ENCODE measurements at places on chromosomes 13 and 19.

GRCh38 chr13:29743201-29743786, 107.1 kb downstream of the UBL3 start:
- no peak for DNase-seq

GRCh38 chr13:59790626-59791025, 373.1 kb downstream of the DIAPH3 start:
- no peak for DNase-seq

- DNase-seq, result peak; percentile 72
These were observed 27.7 kb downstream of the MEIS3 start for GRCh38 chr19:47391510-47392223.

DNA sequence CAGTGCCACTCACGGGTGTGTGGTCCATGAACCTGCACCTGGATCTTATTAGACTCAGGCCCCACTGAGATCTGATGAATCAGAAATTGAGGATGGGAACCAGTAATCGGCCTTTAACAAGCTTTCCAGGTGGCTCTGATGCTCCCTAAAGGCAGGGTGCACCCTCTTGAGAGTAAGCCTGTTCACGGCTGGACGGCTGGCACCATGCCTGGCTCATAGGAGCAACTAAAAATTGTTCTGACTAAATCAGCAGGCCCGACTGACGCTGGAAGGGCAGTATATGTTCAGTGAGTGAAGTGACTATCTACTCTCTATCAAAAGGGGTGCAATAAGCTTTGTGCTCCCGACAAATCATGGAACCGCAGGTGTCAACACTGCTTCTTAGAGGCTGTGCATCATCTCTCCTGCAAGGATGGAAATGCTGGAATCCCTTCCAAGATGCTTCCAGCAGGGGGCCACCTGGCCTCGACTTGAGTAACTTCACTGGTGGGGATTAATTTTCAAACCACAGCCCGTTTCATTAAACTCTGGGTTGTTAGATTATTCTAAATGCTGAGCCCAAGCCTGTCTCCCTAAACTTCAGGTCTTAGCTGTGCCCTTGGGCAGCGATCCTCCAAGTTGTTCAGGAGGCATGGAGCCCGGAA, 28.4 kb downstream of the TMTC4 start:
- DNase-seq, result no peak

DNA sequence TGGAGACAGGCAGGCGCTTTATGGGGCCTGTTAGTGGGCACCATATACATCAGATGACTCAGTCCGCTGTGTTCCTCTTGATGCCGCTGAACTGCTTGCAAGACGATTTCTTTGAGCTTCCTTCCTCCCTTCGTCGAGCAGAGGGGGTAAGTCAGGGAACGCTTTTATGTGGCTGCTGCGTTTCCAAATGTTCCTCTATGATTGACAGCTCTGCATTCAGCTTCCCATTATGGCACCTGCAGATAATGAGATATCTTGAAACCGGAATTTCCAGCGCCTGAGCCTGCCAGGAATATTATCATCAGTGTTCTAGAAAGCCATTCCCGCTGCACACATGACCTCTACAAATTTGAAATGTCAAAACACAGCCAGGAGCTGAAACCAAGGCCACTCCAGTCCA, 257.0 kb downstream of the TSHZ3 start:
- no peak for DNase-seq
